ENCODE measurements at places on chromosomes 1 and 21.

- no peak for DNase-seq
Observed at GRCh38 chr1:61605607-61606321, 119.2 kb downstream of the TM2D1 start.

DNA sequence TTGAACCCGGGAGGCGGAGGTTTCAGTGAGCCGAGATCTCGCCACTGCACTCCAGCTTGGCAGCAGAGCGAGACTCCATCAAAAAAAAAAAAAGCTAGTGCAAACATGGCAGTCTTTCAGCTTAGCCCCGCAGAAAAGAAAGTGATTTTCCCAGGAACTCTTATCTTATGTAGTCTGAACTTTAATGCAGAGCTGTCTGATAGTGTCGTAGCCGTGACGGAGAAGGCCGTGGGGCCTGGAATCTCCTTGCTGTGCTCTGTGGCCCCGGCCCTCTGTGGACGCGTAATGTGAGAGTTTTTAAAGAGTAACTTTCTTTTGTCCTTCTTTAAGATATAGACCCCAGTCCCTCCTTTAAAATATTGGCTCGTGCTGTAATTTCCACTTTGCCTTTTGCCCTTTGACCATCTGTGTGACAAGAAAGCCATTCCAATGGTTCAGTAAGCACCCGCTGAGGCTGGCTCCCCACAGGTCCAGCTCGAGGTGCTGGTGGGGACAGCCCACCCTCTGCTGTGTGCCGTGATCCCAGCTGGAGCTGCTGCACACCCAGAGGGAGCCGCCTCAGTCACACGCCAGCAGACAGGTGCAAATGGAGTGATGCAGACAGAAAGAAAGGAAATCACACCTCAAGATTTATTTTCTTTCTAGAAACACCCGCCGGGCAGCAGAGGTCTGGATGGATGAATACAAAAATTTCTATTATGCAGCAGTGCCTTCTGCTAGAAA, 164.0 kb downstream of the PGBD5 start:
- no peak for DNase-seq

DNA sequence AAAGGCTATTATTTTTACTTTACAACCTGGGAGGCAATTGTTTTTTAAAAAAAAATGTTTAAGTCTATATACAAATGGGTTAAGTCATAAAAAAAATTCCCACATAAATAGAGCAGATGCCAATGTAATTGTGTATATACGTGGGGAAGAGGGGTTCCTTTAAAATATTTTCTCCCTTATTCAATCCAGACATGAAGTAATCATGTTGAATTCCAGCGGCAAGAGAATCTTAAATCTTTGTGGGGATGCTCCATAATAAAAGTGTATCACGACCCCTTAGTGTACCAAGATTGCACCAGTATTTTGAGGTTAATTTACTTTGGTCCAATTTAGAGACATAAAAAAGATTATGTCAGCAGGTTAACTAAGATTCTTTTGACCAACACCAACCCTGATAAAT, 62.1 kb downstream of the ARID4B start:
- DNase-seq = no peak

DNA sequence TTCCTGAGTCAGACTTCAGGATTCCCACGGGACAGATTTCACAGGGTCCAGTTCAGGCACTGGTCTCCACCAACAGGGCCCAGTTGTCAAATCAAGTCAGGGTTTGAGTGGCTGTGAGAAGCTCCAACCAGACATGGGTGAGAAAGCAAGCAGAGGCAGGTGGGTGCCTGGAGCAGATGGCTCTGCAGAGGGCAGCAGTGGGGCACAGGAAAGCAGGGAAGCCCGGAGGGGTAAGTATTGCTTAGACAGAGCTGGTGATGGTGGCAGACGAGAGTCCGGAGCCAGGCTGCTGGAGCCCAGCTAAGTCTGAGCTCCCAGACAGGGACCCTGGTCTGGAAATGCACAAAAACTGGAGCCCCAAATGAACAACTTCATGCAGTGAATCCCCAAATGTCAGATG, 40.4 kb downstream of the RIMS3 start:
- DNase-seq = no peak

DNA sequence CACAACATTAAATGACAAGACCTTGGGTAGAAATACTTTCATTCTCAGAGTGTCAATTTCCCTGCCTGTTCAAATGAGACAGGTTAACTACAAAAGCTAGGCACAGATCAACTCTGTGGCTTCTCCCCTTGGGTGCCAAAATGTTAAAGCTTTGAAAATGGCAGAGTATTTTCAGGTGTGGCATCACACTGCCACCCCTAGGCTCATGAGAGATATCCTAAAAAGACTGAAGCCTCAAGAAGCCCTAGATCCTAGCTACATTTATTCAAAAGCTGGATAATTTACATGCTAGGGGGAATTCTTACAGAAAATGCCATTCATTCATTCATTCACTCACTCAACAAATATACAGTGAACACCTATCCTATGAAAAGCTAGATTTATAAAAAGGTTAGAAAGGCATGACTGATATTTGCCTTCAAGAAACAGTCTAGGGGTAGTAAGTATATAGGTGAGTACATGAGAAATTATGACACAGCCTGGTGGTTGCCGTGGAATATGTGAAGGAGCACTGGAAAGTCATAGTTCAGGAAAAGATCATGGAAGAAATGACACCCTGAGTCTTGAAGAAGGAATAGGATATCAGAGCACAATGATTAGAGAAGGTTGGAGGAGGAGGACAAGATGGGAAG, 15.9 kb upstream of the RAB4A start:
- no peak for DNase-seq

GRCh38 chr1:47578721-47579419, 141.0 kb downstream of the FOXD2 start:
- no peak for DNase-seq

DNA sequence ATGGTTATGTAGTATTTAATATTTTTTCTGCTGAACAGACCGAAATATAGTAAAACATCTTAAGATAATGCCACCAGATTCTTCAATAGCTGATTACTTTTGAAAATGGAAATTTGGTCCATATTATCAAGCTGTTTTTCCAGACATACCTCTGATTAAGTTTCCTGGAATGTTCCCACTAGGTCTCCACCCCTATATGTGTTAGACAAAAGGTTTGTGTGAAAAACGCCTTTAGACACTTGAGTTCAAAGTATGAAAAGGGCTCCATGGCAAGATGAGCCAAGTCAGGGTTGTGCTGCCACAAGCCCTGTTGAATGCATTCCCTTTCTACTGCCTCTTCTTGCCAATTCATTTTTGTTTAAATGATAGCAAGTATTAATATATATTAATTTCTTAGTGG, 52.7 kb downstream of the ZBTB17 start:
- no peak for DNase-seq

GRCh38 chr1:218823291-218823900, 350.3 kb upstream of the LYPLAL1 start:
- DNase-seq = no peak

GRCh38 chr1:168697356-168698126, 31.5 kb downstream of the DPT start:
- no peak for DNase-seq

GRCh38 chr1:108962681-108963051, 618 bp downstream of the CLCC1 start:
- DNase-seq = no peak

DNA sequence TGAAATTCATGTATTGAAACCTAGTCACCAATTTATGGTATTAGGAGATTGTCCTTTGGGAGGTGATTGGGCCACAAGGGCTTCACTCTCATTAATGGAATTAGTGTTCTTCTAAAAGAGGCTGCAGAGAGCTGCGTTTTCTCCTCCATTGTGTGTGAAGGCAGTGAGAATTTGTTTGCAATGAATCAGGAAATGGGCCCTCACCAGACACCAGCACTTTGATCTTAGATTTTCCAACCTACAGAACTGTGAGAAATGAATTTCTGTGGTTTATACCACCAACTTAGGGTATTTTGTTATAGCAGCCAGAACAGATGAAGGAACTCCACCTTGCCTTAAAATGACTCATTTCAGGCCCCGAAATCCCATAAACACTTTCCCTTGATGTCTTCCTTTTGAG, 544.2 kb downstream of the RWDD3 start:
- no peak for DNase-seq

GRCh38 chr1:198079432-198079951, 77.3 kb upstream of the NEK7 start:
- no peak for DNase-seq

DNA sequence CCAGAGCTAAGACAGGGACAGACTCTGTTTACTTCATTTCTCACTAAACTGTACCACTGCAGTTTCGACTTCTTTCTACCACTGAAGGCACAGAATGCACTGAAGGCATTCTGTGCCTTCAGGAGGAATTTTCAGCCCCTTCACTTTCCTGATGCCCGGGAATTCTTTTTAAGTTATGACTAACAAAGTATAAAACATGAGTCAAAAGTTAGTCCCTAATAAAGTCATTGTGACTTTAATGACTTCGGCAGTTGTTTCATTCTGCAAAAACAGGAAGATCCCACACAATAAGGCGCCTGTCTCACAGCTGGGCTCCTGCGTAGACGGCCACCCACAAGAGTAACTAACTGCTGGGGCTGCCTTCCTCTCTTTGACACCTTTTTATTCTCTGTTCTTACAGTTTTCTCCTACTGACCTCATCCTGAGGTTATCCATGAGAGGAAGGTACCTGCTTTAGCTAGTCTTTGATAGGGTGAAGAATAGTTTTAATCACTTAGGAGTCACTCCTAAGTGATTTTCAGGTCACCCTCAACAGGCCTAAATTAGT, 183.9 kb upstream of the SGIP1 start:
- DNase-seq = no peak

GRCh38 chr1:6418668-6419396, 887 bp downstream of the HES2 start:
- no peak for DNase-seq

GRCh38 chr1:1069056-1069710, 4.9 kb downstream of the RNF223 start:
- DNase-seq = peak; percentile 80

DNA sequence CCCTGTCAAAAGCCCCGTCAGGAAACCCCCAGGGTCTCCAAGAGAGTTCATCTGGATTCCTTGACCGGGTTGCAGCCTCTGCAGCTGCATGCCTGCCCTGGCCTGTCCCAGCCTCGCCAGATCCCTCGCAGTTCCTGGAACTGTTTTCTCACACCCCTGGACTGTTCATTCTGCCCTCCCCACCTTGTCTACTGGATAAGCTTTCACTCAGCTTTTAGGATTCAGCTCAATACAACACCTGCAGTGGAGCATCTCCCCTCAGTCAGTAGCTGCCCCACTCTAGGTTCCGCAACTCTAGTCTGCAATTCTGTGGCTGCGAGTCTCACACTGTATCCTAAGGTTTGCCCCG, 67.2 kb downstream of the FAM163A start:
- no peak for DNase-seq

DNA sequence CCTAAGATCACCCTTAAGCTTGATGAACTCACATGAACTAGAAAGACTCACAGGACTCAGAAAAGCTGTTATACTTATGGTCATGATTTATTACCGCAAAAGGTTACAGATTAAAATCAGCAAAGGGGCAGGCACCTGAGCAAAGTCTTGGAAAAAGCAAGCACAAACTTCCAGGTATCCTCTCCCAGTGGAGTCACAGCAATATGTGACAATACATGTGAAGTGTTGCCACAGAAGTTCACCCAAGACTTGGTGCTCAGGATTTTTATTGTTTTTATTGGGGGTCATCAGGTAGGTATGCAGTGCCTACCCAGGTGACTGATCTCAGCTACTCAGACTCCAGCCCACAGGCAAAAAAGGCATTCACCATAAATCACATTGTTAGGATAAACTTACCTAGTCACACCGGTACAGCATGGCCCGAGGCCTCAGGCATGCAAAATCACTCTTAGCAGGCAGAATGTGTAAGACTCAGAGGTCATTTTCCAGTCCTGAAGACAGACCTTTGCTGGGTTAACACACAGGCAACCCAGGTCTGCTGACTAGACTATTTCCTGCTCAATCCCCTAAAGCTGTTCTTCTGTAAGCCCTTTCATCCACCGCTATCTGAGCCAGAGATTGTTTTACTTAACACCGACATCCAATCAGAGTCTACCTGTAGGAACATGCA, 55.6 kb downstream of the SSX2IP start:
- DNase-seq = no peak

DNA sequence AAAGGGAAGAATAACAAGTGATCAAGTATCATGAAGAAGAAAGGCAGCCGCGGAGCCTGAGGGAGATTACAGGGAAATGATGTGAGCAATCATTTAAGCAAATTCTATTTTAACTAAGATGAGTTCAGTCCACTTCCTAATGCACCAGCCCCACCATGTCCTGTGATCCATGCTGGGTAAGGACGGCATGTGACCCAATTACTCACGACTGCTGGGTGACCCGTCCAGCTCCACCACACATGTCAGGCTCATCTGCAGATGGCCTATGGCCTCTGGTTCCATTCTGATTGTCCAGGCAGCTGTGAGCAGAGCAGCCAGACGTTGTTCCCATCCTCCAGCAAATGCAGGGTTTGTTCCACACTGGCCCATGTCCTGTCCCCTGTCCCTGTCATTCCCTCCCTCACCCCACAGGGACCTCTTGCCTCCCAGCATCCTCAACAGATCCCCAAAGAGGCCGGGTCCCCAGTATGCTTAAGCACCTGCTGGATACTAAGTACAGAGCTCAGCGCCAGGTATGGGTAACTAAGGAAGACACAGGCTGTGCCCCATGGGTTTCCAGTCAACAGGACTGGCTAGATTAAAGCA, 87.9 kb downstream of the MATN1 start:
- DNase-seq = no peak

GRCh38 chr1:103283841-103284669, 175.7 kb upstream of the COL11A1 start:
- no peak for DNase-seq

- DNase-seq = no peak
Observed at GRCh38 chr1:22064751-22065402, 12.4 kb downstream of the CDC42 start.

DNA sequence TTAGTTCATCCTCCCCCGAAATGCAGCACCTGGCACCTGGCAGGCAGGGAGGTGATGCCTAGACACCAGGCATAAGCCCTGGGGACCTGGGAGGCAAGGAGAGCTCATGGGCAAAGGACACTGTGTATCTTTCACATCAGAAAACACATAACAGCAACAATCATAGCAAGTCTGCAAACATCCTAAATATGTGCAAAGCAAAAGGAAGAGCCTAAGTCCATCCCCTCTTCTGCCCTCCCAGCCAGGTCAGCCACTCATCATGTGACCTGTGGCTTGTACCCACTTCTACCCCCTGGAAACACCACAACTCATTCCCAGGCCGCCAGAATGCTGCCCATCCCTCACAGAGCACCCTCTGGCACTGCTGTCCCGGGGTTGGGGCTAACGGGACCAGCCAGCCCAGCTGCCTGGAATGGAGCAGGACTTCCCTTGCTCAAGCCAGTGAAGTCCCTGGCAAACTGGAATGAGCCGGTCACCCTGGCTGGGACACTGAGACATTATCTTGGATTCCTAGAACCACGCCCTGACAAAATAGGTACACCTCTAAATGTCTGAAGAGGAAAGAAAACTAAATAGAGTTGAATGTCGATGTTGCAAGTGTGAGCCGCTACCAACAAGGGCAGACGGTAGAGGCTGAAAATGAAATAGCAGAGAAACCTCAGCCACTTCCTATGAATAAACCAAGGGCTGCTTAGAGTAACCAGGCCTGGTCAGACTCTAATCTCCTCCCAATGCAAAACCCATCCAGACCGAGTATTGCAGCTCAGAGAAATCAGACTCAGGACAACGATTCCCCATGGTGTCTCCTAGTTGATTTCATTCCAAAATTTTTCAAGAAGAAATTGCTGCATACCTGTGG, 29.4 kb downstream of the TMPRSS2 start:
- DNase-seq = no peak

Data from stimulated activated CD8-positive, alpha-beta memory T cell treated with anti-CD3 and anti-CD28 coated beads, Interleukin-7, amount 100 ng/mL, for 1 hour (primary cell).